Cortex of kidney (tissue), 1 donor: ENCODE measurements at places on chromosomes 4 and X.

DNA sequence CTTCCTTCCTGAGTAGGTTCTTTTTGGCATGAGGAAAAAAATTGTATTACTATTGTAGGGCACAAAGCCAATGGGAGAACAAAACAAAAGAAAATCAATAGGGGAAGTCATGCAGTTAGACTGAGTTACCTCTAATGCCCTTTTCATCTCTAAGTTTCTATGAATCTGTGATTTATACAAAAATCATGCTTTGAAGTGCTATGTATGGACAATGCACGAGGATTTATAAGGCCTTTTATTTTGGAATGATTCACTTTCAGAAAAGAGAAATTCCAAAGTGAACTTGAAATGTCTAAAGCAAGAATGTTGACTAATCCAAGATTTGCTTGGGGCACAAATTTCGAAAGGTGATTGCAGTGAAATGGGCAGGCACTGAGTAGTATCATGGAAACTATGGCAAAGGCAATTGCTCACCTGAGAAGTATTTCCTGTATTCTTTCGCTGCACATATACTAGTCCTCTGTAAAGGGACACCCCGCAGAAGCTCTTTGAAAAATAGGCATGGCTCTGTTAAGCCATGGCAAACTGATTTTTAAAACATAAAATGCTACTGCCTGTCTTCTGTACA lies 52.8 kb downstream of the ADGRG4 start:
- no peak for DNase-seq

DNA sequence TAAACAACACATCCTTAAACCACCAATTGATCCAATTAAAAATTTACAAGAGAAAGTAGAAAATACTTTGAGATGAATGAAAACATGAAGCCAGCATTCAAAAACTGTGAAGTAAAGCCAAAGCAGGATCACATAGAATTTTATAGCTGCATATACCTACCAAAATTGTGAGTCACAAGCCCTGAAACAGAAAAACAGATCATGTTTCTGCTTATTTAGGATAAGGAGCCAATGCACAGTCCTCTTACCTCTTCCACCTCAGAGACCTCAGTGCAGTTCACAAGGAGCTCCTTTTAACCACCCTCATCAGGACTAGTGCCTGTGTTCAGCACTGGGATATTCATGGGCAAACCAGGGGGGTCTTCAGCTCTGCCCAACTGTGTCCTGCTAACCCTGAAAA lies 386.7 kb downstream of the TECRL start:
- DNase-seq, result no peak

DNA sequence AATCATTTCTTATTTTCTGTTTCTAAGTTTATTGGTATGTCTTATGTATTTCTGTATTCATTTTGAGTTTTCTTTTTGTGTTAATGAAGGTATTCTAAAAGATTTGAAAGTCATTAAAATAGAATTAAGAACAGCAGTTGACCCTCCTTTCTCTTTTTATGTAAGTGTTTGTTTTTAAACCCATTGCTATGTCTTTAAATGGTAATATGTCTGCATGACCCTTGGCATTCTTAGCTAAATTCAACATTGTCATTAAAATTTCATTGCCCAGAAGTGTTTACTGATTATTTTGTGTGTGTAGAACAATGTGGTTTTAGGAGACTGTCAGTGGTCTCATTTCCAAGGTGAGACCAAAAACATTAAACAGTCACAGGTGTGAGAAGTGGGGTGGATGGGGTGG lies 197.8 kb downstream of the PCDH7 start:
- no peak for DNase-seq

- DNase-seq, result no peak
Observed at GRCh38 chrX:131985526-131986049, 37.5 kb upstream of the STK26 start.

GRCh38 chr4:23881674-23882337 lies 8.0 kb downstream of the PPARGC1A start:
- no peak for DNase-seq

DNA sequence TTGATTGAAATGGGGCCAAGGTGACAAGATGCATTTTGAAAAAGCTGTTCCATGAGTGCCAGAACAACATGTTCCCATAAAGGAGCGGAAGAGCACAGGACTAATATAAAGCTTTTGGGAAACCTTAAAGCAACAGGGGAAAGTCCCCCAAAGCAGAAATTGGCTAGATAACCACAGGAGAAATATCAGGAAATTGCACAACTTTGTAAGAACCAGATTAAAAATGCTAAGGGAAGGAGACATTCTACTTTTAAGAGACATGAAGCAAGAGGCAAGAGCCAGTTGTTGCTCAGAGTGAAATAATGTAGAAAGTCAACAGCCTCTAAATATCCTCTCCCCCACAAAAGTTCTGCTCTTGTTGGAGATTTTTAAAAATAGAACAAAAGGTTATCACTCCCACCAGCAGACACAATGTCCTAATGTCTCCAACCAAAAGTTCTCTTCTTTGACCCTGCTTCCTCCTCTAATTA lies 85.2 kb upstream of the LNX1 start:
- DNase-seq, result no peak

DNA sequence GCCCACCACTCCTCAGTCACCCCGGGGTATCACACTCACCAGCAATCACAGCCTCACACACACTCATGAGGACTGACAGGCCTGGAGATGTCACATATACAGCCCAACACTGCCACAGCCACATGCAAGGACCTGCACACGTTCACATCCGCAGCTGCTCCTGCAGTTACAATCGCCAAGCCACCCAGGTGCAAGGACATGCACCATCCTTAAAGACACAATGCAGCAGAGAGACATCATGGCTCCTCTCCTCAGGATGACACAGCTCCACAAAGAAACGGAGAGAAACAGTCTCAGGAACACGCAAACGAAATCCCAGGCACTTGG lies 1.1 kb downstream of the PCSK1N start:
- no peak for DNase-seq

DNA sequence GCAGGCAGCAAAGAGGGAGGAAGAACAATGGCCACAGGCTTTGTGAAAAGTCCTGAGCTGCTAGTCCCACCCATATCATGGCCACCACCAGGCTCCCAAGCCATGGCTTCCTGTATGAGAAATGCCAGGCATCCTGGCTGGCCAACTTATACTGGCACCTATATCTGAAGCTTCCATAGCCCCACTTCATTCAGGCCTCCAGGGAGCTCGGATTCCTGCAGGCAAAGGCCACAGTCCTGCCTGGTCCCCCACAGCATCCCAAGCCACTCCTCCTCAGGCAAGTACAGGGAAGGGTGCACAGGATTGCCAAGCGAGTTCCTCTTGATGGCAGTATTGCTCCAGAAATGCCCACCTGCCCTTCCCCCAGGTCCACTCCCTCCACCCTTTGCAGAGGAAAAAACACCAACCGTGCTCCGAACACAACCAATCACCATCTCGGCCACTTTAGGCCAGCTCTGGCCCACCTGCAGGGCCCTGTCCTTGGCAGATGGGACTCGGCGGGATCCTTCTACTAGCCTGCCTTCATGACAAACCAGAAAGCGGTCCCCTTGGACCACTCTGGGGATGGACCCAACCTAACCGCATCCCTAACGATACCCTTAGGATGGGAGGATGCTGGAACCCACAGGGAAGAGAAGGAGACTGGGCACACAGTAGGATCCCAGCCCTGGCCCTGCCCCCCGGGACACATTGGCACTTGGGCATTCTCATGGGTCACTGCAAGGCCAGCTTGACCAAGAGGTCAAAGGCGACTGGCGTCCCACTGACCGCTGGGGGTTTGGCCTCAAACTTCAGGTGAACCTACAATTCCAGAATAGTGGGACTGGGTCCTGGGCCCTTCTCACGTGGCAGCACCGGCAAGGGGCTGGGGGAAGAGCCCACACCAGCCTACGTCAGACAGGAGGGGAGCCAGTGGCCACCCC lies 220.4 kb upstream of the AGTR2 start:
- peak; percentile 4 for DNase-seq

GRCh38 chr4:87884976-87885549 lies 52.3 kb downstream of the MEPE start:
- no peak for DNase-seq

DNA sequence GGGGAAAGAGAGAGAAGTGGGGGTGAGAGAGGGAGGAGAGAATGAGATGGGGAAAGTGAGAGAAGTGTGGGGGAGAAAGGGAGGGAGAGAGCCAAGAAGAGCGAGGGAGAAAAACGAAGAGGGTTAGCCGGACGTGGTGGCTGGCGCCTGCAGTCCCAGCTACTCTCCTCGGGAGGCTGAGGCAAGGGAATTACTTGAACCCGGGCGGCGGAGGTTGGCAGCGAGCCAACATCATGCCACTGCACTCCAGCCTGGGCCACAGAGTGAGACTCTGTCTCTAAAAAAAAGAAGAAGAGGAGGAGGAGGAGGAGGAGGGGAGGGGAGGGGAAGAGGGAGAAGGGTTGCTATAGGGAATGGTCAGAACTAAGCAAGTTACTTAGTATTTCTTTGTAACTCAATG lies 1.7 kb upstream of the NXT2 start:
- DNase-seq, result no peak

DNA sequence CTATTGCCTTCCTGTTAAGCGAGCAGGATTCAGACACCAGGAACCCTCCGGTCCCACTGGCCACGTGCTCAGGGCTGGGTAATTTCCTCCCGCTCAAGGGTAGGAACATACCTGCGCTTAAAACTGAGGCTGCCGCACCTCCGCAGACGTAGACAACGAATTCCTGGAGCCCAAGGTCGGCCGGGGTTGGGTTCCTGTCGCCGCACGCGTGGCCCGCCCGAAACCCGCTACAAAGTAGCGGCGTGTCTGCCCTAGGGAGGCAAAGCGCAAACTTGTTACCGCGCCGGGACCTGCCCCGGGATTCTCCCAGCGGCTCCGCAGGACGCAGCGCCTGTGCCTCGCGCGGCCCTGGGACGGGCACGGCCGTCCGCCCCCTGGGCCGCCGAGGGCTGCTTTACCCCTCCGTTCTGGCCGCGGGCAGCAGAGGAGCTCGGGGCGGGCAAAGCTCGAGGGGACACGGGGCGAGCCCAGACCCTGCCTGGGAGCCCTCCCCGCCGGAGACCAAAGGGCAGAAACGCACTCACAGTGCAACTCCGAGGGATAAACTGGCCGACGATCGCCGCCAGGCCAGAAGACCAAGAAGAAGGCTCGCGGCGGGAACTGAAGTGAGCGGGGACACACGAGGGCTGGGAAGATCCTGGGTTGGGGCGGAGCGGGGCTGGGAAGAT lies at the start of gene ERVMER34-1:
Gene ERVMER34-1, minus strand, starts transcription at position 607 of the 668 bp plus-strand sequence. CDS start 5,905 bp downstream, outside the sequence.
- peak; percentile 30 for DNase-seq

- DNase-seq, result no peak
Observed at GRCh38 chr4:39936565-39937418, 40.9 kb downstream of the PDS5A start.

DNA sequence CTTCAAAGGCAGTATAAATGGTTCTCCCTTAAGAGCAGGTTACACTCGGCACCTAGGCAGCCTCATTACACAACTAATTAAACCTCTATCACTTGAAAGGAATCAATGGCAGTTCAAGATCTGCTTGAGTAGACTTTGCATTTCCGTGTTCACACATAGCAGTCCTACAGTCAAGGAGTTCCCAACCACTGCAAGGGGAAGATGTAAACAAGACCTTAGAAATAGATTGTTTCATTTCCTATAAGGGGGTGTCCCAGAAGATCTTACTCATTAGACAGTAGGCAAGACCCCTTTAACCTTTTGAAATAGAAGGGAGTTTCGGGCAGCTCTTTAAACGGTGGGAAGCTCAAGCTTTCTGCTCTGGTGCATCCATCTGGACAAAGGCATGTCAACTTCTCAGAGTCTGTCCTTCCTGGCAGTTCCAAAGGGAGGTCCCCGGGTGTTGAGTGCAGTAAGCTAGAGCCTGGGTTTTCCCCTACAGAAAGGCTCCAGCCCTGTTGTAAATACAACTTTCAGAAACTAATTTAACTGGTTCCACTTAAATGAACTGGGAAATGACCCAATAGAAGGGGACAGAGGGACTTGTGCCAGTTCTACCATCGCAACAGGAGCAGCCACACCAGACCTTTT lies 150.8 kb downstream of the RBMX2 start:
- no peak for DNase-seq

- no peak for DNase-seq
Observed at GRCh38 chr4:40152637-40153036, 44.2 kb upstream of the RHOH start.

GRCh38 chr4:99490286-99490685 lies 20.5 kb upstream of the C4orf17 start:
- no peak for DNase-seq

DNA sequence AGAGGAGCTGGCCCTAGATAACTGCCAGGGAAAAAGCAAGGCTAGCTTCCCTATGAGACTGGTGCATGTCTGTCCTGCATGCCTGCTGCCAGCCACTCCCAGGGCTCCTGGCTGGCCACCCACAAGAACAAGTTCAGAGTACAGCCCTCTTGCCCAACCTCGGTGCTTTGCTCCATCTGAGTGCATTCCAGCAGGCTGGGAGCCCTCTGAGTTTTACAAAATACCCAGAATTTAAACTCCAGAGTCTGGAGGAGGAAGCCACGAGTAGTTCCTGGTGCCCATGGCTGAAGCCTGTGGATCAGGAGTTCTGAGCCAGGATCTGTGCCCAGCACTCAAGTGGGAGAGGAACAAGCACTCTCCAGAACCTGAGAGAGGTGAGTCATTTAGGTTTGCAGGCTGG lies 111.6 kb downstream of the MAGEE2 start:
- no peak for DNase-seq

DNA sequence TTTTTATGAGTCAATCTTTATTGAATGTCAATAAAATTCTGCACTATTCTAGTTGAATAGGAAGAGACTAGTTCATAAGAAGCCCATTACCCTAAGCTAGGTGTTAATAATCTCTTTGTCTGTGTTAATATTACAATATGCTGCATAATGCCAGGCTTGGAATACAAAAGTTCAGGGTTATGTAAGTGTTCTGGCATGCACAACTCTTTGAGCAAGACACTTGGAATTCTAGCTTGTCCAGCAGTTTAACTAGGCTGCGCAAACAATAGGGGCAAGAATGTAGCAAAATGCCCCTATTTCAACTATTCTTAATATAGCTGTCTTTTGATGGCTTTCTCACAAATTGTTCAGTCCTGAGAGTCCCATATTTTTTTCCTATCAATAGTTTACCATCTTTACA lies 31.3 kb upstream of the ETNPPL start:
- no peak for DNase-seq

DNA sequence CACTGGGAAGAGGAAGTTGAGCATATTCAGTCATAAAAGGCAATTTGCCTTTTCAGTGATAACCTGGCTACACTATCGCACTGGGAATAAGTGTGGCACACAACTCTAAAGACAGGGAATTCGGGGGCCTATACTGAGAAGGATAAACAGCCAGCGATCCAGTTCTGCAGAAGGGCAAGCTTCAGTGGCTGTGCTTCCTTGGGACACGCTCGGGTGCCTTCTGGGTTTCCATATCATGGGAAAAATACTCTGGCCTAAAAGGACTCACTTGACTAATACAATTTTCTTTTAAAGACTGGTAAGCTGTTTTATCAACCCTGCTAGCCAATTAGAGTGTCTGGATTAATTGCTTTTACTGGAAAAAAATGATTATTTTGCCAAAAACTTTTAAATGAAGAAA lies 58.5 kb downstream of the TENM3 start:
- DNase-seq, result no peak
